ENCODE measurements at places on chromosomes 6 and 20. TPM values are rescaled to one million over a fixed set of nuclear protein-coding genes. Genes with fewer than 3 reads are reported as not detected.

- peak; percentile 91 for DNase-seq
- H3K36me3 ChIP-seq: peaks cover 39% of the 10 kb centered on the region
- H3K27me3 ChIP-seq: no peaks in the 10 kb centered on the region
- H3K4me1 ChIP-seq: peaks cover 57% of the 10 kb centered on the region
- H3K27ac ChIP-seq: peak within 1 kb of the TSS; percentile 91
These were observed at the start of gene DEF6 for GRCh38 chr6:35297601-35298481. Gene DEF6 (plus strand): TSS chr6:35297818. CDS start chr6:35297857, 39 bp downstream.

GRCh38 chr6:75166773-75167172 is 39.1 kb downstream of the COL12A1 start:
- no peak overlapping the region for H3K4me3 ChIP-seq
- DNase-seq: no peak
- peaks cover 7% of the 10 kb centered on the region for H3K27me3 ChIP-seq
- no peaks in the 10 kb centered on the region for H3K36me3 ChIP-seq
- no peak overlapping the region for H3K27ac ChIP-seq
- H3K4me1 ChIP-seq: no peaks in the 10 kb centered on the region

DNA sequence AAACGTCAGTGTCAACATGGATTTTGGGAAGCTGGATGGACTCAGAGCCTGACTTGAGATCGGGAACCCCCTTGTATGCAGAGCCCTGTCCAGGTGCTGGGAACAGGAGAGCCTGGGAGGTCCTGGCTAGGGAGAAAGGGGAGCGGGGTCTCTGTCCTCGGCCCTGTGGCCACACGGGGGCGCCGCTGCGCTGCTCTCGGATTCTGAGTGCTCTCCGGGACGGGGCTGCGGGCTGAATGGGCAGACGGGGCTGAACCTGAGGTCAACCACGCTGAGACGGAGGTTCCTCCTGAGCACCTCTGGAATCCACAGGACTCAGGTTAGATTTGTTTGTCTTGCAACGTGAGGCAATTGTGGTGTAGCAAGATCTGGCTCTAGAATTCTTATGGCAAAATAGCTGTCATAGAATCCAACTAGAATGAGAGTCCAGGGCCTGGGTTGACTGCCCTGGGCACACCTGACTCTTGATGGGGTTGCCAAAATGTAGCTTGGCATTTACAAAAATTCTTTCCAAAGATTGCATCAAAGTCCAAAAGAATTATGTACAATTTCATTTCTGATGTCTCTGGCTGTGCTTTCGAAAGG is 20.6 kb upstream of the HLA-F start:
- peak; percentile 83 for DNase-seq
- H3K4me3 ChIP-seq: no peak overlapping the region
- peaks cover 7% of the 10 kb centered on the region for H3K27me3 ChIP-seq
- peaks cover 20% of the 10 kb centered on the region for H3K4me1 ChIP-seq
- H3K36me3 ChIP-seq: no peaks in the 10 kb centered on the region

DNA sequence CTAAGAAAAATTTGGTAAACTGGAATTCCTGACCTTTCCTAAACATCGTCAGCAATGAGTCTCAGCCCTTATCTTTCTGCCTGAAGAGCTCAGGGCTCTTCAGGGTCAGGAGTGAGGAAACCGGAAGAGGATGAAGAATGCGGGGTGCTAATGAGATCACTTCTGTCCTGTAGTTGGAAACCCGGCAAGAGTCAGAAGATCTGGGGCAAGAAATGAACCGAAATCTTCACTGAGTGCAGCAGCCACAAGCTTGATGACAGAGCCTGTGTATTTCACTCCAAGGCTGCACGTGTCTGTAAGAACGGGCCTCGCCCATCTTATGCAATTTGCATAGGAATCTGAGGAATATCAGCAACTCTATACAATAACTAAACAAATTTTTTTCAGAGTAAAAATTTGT is 60.4 kb upstream of the QKI start:
- no peaks in the 10 kb centered on the region for H3K4me1 ChIP-seq
- H3K27me3 ChIP-seq: no peaks in the 10 kb centered on the region
- no peak overlapping the region for H3K4me3 ChIP-seq
- no peak for DNase-seq
- H3K27ac ChIP-seq: no peak overlapping the region

- H3K27me3 ChIP-seq: no peaks in the 10 kb centered on the region
- H3K36me3 ChIP-seq: no peaks in the 10 kb centered on the region
- peak overlapping the region; percentile 50 for H3K4me3 ChIP-seq
- peak overlapping the region; percentile 86 for H3K27ac ChIP-seq
- H3K4me1 ChIP-seq: peaks cover 33% of the 10 kb centered on the region
- DNase-seq: no peak
These were observed 96.8 kb downstream of the PSMG4 start for GRCh38 chr6:3355358-3356055.

GRCh38 chr20:7828437-7828836 is 111.8 kb downstream of the HAO1 start:
- no peaks in the 10 kb centered on the region for H3K36me3 ChIP-seq
- no peaks in the 10 kb centered on the region for H3K4me1 ChIP-seq
- no peak for DNase-seq
- H3K27ac ChIP-seq: no peak overlapping the region
- H3K27me3 ChIP-seq: no peaks in the 10 kb centered on the region

DNA sequence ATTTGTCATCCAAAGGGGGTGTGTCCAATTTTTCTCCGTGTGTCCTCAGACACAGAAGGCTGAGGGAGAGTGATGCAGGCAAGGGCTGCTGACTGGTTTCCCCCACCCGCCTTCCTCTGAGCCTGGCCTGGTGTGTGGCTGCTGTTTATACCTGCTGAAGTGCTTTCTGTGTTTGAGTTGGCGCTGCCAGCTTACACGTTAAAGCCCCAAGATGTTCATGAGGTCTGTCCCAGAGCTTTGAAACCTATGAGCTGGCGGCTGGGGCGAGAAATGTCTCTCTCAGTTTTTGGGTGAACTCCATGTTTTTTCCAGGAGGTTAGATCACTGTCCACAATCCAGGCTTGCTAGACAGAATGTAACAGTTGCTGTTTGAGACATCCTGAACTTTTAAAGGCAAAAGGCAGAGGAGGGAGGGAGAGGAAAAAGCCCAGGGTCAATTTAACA is 69.0 kb upstream of the CCN2 start:
- no peaks in the 10 kb centered on the region for H3K4me1 ChIP-seq
- H3K4me3 ChIP-seq: no peak overlapping the region
- no peak for DNase-seq
- no peak overlapping the region for H3K27ac ChIP-seq

DNA sequence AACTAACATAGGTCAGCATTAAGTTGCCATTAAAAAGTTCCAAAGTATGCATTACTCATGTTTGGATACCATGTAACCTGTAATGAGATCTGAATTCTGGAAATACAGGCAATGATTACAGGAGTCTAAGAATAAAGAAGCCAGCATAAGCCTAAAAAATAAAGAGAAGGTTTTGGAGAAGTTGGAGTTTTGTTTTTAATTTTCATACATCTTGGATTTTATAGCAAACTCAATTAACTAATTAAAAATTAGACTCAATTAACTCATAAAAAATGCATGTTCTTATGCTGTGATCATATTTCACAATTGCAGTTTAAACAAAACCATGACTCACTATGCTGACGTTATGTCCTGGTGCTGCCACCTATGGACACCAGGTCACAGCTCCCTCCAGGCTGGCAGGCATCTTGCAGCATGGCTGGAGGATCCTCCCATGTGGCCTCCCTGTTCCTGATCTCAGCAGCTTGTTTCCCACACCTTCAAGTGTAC is 648.8 kb upstream of the AGPAT4 start:
- DNase-seq: no peak
- H3K27me3 ChIP-seq: no peaks in the 10 kb centered on the region

ENPP1 gene
- total RNA-seq: 0.08 TPM

EFCAB8 gene
- 0.81 TPM for total RNA-seq

- H3K4me3 ChIP-seq: no peak overlapping the region
- no peak for DNase-seq
- no peaks in the 10 kb centered on the region for H3K4me1 ChIP-seq
- H3K27me3 ChIP-seq: no peaks in the 10 kb centered on the region
These were observed 66.1 kb downstream of the SMLR1 start for GRCh38 chr6:130893277-130893676.

DNA sequence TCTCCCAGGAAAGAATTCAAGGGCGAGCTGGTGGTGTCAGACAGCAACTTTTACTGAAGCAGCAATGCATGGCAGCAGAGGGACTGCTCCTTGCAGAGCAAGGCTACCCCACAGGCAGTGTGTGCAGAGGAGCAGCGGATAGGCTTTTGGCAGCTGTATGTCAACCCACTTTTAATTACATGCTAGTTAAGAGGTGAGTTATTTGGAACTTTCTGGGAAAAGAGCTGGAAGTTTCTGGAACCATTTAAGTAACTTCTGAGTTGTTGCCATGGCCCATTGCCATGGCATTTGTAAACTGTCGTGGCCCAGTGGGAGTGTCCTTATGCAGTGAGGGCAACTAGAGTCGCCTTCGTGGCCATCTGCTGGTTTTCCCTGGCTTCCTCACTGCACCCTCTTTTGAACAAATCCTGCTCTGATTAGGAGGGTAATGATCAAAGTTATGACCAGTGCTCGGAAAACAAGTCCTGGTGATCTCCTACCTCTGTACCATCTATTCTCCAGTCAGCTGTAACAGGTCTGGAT is 34.0 kb downstream of the BPIFB4 start:
- no peaks in the 10 kb centered on the region for H3K4me1 ChIP-seq
- no peaks in the 10 kb centered on the region for H3K27me3 ChIP-seq
- no peak overlapping the region for H3K4me3 ChIP-seq
- no peak for DNase-seq

C20orf96 gene
- 3.3 TPM for total RNA-seq

DNA sequence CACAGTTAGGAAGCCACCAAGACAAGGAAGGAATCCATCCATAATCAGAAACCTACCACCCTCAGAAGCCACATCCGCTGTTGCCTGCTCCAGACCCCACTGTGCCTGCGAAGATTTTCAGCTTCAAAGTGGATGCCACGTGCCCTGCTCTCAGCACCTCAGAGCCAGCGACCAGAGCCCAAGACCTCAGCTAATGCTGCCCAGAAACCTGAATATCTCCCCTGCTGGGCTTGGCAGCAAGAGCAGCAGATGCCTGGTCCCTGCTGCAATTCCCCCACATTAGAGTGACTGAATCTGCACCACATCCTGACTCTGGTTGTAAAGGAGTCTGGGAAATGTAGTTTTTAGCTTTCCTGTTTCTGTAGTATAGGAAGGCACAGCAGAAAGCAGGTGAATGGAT is 10.7 kb upstream of the ULBP3 start:
- DNase-seq: peak; percentile 29
- H3K27ac ChIP-seq: no peak overlapping the region
- H3K27me3 ChIP-seq: peaks cover 3% of the 10 kb centered on the region
- H3K4me1 ChIP-seq: peaks cover 13% of the 10 kb centered on the region
- no peaks in the 10 kb centered on the region for H3K36me3 ChIP-seq

GABRR1 gene
- total RNA-seq: not detected

GRCh38 chr20:14829906-14830305 is 492.5 kb upstream of the FLRT3 start:
- H3K36me3 ChIP-seq: no peaks in the 10 kb centered on the region
- no peaks in the 10 kb centered on the region for H3K27me3 ChIP-seq
- no peak for DNase-seq
- no peaks in the 10 kb centered on the region for H3K4me1 ChIP-seq
- no peak overlapping the region for H3K4me3 ChIP-seq
- H3K27ac ChIP-seq: no peak overlapping the region

DNA sequence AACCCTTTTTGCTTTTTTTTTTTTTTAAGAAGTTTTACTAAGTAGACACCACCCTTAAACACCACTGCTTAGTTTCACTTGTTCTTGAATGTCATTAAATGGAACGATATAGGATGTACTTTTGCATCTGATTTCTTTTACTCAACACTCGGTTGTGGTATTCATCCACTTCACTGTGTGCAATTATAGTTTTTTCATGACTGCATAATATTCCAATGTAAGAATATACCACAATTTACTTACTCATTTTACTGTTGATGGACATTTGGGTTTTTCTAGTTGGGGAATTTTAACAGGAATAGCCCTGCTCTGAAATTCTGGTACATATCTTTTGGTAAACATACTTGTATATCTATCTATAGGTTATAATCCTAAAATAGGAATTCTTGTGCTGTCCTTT is 29.9 kb downstream of the RTN4IP1 start:
- no peak for DNase-seq
- H3K4me3 ChIP-seq: no peak overlapping the region
- no peak overlapping the region for H3K27ac ChIP-seq
- H3K36me3 ChIP-seq: peaks cover 4% of the 10 kb centered on the region
- no peaks in the 10 kb centered on the region for H3K27me3 ChIP-seq
- H3K4me1 ChIP-seq: no peaks in the 10 kb centered on the region

SLC22A23 gene
- total RNA-seq: 13.6 TPM

PPP1R3D gene
- 5.1 TPM for total RNA-seq

ULBP1 gene
- total RNA-seq: 0.14 TPM

SNX21 gene
- total RNA-seq: 0.89 TPM

DNA sequence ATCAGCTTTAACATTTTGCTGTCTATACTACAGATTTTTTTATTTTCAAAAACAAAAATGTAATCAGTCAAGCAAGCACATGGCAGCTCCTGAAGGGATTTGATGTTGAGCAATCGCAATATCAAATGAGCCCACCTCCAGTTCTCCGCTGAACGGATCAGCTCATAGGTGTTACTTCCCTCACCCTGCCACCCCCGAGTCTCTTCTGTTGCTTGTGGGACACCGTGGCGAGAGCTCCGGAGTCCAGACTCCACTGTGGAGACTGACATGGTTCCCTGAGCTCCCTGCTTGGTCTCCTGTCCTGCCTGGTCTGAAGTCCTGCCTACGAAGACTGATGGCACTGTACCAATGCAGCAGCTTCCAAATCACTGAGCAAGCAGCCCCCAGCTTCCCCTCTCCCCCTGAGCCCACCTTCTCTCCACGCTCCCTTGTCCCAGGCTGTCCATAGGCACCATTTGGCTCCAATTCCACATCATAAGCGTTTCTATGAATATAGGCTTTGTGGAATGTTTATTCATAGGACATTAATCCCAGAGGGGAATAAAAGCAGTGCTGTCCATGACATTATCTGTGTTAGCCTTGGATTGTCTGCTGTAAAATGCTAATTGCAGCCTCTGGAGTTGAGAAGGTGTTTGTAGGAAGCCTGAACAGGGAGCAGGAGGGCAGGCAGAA is 162.2 kb downstream of the LY86 start:
- H3K36me3 ChIP-seq: no peaks in the 10 kb centered on the region
- H3K4me1 ChIP-seq: peaks cover 22% of the 10 kb centered on the region
- H3K27me3 ChIP-seq: no peaks in the 10 kb centered on the region
- no peak overlapping the region for H3K4me3 ChIP-seq
